ENCODE measurements at places on chromosomes 3 and 15.

DNA sequence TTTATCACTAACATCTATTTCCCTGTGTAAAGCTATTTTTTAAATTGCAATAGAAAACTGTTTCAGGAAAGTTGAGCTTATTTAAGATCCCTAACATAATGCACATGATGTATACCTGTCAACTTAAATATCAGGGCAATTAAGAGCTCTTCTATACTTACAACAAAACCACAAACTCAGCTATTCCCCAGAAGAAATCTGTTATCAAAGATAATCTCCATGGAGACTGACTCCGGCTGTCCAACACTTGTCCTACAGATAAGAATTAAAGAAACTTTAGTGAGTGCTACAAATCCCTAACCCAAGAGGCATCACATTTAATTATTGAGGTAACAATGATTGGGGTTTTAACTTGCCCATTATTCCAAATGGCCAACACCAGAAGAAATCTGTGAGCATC lies 3.4 kb downstream of the SELENOK start:
- DNase-seq, result no peak

- DNase-seq, result no peak
Observed at GRCh38 chr15:22871481-22872086, 33.1 kb downstream of the NIPA2 start.

DNA sequence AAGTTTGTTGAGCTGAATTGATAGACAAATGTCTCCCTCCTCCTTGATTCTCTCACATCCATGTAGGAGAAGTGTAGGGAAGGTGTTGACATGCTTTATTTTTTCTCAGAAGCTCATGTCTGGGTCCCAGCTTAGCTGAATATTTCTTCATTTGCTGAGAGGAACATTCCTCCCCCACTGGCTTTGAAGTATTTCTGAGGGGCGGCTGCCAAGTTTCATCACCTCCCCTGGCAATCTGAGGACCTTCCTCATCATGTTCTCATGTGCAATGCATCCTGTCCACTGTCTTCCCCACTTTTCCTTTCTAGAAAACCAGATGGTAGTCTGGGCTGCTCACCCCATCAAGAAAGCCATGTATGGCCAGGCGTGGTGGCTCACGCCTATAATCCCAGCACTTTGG lies 168.9 kb upstream of the RGMA start:
- DNase-seq, result no peak

GRCh38 chr3:195269375-195270078 lies 1.4 kb downstream of the XXYLT1 start:
- no peak for DNase-seq

DNA sequence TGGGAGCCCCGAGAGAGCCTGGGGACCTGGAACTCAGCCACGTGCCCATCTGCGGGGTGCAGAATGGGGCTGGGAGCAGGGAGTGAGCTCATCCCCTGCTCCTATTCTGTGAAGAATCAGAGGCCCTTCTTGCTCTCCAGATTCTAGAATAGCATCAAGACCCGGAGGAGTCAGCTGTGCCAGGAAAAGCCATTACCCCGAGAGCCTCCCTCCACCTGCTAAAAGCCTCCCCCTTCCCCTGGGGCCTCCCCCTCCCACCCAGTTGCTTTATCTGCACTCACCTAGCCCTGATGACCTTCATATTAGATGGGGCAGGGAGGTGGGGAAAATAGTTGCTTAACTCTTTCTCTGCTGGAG lies 23.1 kb downstream of the CCDC33 start:
- no peak for DNase-seq

DNA sequence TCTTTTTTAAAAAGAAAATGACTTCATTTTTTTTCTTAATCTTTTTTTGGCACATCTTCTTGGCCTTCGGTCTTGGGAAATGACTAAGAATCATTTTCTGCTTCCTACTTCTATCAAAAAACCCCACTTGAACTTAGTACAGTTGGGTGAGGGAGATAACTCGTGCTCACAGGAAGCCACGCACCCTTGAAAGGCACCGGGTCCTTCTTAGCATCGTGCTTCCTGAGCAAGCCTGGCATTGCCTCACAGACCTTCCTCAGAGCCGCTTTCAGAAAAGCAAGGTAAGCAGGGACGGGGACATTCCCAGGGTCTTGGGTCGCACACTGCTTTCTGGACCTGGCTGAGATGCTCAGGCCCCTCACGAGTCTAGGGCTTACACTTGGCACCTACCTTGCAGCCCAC lies at the start of gene CCR4:
TSS of gene CCR4 (plus strand) at position 235 of the 402 bp plus-strand sequence. CDS start 1,779 bp downstream, outside the sequence.
- DNase-seq, result no peak

- no peak for DNase-seq
Observed at GRCh38 chr3:197270558-197271317, 27.7 kb downstream of the DLG1 start.

DNA sequence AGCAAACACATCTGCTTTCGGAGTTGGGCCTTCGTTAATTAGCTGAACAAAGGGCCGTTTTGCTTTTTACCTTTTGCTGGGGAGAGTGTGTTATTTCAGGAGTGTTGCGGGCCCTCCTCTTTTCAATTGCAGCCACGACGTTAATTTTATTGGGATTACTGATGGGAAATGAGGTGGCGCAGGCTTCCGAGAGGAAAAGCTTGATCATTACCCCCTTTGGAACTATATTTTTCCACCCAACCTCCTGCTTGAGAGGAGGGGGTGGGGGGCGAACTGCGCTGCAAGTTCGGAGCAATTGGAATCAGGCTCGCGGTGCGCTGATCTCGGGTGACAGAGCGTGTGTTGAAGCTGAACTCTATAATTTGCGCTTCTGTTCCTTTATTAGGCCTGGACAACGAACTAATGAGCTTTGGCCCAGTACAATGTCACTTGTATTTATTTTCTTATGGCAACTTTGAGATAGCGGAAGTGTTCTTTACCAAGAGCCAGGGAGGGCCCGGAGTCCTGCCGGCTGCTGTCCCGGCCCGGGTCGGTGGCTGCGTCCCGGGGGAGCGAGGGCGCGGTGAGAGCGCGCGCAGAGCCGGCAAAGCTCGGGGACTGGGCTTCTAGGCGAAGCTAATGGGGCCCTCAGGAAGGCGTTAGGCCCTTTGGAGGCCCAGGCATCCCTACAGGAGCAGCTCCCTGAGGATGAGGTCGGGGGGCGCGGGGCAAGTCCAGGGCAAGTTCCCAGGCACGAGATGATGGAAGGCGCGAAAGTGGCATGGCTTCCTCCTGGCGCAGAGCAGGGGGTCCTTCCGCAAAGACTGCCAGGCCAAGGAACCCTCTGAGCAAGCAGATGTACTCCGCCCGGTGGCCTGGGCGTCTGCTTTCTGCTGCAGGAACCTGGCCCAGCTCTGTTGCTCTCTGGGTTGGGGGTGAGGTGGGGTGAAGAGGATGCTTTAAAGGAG lies 12.9 kb downstream of the NR2F2 start:
- DNase-seq, result no peak

- DNase-seq, result no peak
Observed at GRCh38 chr3:182257361-182257760, 535.9 kb upstream of the ATP11B start.

GRCh38 chr3:12933901-12934300 lies 92.5 kb upstream of the RPL32 start:
- no peak for DNase-seq

GRCh38 chr3:112782491-112782890 lies 64.2 kb downstream of the CD200R1L start:
- no peak for DNase-seq

DNA sequence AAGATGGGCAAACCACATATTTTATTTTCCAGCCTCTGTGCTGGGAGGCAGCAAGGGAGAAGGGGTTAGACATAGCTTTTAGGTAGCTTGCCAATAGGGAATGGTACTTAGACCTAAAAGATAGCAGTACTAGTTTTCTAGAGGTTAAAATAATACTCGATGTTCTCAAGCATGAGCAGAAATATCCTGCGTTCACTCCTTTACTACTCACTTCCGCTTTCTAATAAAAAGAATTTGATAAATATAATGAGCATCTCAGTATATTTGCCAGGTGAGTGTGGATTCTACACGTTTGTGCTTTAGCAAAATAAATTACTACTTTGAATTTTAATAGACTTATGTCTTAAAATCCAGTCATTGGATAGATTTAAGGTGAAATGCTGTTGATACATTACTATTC lies 39.4 kb upstream of the CD47 start:
- DNase-seq, result no peak

- no peak for DNase-seq
Observed at GRCh38 chr15:89196994-89197393, 24.4 kb downstream of the RLBP1 start.

DNA sequence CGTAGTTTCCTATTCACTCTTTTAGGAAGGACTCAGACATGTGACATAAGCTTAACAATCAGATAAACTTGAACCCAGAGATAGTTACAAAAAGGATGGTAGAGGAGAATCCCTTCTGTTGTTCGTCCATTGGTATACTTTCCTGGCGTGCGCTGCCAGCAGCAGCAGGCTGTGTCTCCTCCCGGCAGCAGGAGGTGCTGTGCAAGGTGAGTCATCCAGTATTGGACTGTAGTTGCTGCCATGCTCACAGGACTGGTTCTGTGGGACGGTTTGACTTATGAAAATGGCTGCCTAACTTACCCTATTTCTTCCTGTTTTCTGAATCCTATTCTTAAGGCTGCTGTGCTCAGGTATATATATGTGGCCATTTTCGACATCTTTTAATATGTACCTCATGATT lies 253.4 kb upstream of the LRRC3B start:
- no peak for DNase-seq

- no peak for DNase-seq
Observed at GRCh38 chr3:149167898-149168297, 38.5 kb downstream of the HPS3 start.

- DNase-seq, result no peak
Observed at GRCh38 chr3:194612221-194612620, 21.0 kb downstream of the TMEM44 start.

DNA sequence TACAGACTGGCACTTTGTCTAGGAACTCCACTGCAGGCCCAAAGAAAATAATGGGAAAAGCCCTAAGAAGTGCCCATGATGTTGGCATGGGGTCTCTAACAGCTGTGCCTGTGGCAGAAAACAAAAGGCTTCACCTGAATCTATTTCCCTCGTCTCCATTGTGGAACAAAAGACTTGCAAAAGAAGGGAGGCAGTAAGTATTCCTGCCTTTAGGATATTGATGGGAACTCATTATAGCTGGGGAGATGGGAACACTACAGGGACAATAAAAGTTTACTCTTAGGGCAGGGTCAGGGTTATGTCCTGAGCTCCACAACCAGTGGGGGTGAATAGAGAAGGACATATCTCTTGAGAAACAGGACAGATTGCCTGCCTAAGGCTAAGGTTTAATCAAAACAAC lies 930.6 kb upstream of the EPHA6 start:
- no peak for DNase-seq

GRCh38 chr3:169662132-169662842 lies 1.2 kb downstream of the MECOM start:
- DNase-seq, result peak; percentile 53

- DNase-seq, result no peak
Observed at GRCh38 chr15:91304786-91305185, 204.7 kb downstream of the SV2B start.

GRCh38 chr3:127120851-127121647 lies 71.9 kb upstream of the PRR23E start:
- DNase-seq, result no peak

- DNase-seq, result no peak
Observed at GRCh38 chr3:63508305-63508704, 144.2 kb upstream of the SNTN start.

DNA sequence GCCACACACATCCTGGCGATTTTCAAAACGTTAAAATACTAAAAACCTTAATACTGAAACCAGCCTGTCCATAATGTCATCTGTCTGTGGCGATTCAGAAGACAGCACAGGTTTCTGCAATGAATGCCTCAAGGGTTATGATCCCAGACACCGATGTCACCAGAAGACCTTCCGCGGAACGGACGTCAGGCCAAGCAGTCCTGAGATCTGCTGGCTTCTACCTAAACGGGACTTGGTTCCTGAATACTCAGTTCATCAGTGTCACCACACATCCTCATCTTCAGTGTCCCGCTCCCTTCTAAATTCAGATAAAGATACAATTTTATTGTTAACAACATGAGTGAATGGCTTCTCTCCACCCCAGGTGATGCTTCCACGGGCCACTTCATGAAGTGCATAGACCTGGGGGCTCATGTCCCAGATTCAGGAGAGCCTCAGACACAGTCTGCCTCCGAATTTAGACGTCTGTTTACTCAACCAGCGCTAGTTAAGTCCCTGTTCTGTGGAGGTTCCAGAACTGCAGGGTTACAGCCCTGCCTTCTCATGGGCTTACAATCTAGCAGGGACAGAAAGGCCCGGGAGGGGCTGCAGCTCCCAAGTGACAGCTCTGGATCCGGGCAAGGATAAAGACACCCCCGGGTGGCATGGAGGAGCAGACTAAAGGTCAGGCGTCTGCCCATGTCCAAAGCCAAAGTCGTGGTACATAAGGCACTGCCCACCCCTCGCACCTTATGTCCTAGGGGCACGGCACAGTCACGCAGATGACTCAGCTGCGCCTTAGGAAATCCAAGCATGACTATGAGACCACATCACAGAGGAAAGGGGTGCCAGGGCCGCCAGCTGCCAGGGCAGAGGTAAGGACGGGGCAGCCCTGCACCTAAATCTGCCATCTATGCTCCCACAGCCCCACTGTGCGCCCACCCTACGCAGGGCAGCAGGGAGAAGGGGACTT lies 75.9 kb downstream of the VGLL4 start:
- peak; percentile 86 for DNase-seq

GRCh38 chr15:25731411-25731810 lies 131.7 kb downstream of the ATP10A start:
- no peak for DNase-seq

DNA sequence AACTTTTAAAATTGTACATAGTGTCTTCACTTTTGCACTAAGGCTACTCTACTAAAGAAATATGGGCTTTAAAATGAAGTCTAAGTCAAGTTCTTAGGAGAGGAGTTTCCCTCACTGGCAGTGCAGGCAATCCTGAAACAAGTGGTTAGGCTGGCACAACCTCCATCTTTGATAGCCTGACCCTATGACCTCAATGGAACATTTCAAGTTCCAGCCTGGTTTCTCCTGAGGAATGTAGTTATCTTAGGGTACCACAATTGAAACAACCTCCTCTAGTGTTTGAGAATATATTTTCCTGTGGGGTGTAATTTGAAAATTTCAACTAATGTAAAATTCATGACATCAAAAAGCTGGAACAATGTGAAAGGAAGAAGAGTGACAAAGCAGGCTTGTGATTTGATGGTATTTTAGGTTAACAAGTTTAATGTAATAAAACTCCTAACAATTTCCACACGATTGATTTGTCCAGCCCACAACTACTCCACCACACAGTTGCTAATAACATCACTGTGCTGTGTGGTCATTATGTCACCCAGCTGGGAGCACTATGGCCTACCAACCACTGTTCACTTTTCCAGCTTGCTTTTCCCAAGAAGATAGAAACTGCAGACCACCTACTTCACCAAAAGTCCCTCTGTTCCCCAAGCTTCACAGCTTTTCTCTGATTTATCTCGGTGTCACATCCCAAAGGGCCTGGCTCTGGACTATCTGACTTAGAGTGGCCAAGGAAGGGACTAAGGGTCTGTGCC lies 1.8 kb downstream of the WWTR1 start:
- no peak for DNase-seq

- peak; percentile 100 for DNase-seq
Observed at GRCh38 chr3:128617557-128618397, 32.8 kb downstream of the RPN1 start.

- DNase-seq, result no peak
Observed at GRCh38 chr3:128727059-128727458, 1.1 kb downstream of the RAB7A start.

All from AG08395 (cell line).